Activated CD4-positive, alpha-beta T cell treated with anti-CD3 and anti-CD28 coated beads for 1 hour (primary cell): ENCODE measurements at places on chromosomes 1 and 21.

GRCh38 chr1:230099465-230099864 is 32.4 kb downstream of the GALNT2 start:
- no peak for DNase-seq

GRCh38 chr1:166977951-166978350 is 2.6 kb upstream of the ILDR2 start:
- no peak for DNase-seq

DNA sequence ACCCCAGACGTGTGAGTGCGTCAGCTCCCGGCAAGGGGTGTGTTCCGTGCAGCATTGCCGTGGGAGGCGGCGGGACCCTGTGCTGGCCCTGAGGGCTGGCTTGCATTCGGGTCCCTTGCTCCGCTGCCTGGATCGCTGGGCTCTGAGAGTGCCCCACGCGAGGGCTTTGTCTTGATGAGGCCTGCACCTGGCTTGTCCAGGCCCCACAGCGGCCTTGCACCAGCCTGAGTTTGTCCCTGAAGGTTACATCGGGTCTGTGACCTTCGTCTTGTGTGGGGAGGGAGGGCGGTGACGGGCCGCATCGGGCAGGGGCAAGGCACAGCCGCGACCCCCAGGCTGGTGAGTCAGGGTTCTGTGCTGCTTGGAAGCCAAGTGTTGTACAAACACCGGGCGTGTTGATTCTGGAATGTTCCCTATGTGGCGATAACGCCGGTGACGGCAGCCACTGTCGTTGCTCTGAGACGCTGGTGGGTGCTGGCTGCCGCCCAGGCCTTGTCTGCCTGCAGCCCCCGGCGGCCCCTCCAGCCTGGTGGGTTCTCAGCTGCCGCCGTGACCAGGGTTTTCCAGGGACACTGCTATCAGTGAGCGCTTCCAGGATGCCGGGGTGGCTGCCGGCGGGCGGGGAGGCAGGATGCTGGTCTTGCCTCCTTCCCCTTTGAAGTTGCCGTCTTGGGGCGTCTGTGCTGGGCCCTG is 42.9 kb downstream of the SLX9 start:
- DNase-seq, result no peak

- DNase-seq, result no peak
These were observed 38.4 kb downstream of the NCMAP start for GRCh38 chr1:24594328-24594598.

GRCh38 chr1:180225403-180225802 is 4.7 kb upstream of the LHX4 start:
- no peak for DNase-seq

GRCh38 chr21:33259428-33259827 is 6.7 kb upstream of the IL10RB start:
- no peak for DNase-seq

- DNase-seq, result peak; percentile 65
These were observed 37.0 kb downstream of the MIA3 start for GRCh38 chr1:222654849-222655248.

DNA sequence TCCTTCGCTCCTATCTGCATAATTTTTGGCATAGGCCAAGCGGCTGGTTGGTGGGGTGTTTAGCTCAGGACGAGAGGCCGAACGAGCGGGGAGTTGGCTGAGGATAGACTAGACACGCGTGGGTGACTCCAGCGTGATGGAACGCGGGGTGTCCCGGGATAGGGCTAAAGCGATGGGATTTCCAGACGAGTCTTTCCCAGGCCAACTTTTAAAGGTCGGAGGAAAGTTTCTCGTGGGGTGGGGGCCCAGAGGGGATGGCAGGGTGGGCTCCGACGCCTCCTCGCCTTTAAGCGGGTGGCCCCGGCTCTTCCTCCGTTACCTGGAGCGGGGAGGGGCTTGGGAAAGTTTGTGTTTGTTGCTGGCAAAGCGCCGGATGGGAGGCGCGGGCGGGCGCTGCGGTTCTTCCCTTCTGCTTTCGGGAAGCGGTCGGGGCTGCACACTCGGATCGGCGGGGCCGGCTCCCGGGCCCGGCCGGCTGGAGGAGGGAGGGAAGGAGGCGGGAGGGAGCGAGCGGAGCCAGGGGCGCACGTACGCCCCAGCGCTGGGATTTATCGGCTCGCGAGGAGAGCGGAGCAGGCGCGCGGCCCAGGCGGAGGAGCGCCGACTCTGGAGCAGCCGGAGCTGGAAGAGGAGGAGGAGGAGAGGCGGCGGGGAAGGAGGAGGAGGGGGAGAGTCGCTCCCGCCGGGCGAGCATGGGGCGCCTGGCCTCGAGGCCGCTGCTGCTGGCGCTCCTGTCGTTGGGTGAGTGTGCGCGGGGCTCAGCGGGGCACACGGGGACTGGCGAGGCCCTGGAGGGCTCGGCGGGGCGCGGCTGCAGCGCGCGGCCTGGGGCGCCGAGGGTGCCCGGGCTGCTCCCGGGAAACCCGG is at the start of gene PTGFRN:
Gene PTGFRN, plus strand, starts transcription at position 405 of the 867 bp plus-strand sequence. Its CDS starts 288 bp downstream, at position 693.
- DNase-seq, result no peak

DNA sequence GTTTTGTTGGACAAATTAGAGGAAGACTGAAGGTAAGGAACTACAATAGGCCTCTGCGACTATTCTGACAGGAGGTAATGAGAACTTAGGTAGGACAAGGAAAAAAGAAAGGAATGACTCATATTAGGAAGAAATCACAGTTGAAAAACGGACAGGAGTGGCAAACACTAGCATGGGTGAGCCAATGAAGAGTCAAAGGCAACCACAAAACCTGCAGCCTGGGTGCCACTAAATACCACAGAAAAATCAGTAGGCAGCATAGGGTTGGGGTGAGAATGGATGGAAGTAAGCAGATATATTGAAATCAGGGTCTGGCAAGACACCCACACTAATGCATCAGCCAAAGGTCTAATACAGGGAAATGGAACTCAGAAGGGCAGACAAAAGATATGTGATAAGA is 10.0 kb downstream of the RBM34 start:
- DNase-seq, result no peak

DNA sequence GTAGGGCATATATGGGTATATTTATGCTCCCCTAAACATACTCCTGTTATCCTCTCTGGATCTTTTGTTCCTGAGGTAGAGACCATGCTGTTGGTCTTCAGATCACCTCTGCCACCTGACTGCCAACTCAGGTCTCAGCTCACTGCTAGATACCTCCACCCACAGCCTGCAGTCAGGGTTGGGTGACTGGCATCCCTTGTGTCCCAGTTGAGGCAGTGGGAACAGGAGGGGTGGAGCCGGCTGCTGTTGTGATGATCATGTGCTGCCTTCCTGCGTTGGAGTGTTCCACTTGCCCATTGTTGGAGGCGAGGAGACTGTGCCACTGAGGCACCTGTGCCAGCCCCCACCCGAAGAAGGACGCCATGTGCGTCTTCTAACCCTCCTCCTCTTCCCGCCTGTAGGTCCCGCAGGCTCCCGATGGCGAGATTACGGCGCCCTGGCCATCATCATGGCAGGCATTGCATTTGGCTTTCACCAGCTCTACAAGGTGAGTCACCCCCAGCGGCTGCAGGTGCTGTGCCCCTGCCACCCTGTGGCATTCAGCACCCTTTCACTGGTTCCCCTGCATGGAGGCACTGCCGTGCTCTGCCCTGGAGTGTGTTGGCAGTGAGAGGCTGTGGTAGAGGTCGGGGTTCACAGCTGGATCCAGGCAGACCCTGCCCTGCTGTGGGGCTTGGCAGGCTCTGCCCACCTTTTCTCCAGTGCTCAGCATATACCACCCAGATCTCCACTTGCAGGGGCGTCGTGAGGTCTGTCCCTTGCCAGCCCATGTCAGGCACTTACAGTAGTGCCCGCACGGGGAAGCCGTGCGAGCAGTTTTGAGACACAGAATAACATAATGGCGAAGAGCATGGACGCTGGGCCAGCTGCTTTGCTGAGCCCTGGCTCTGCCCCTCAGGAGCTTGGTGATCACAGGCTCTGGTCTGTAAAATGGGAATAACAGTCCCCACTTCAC is 143.5 kb downstream of the PEX14 start:
- DNase-seq, result no peak

DNA sequence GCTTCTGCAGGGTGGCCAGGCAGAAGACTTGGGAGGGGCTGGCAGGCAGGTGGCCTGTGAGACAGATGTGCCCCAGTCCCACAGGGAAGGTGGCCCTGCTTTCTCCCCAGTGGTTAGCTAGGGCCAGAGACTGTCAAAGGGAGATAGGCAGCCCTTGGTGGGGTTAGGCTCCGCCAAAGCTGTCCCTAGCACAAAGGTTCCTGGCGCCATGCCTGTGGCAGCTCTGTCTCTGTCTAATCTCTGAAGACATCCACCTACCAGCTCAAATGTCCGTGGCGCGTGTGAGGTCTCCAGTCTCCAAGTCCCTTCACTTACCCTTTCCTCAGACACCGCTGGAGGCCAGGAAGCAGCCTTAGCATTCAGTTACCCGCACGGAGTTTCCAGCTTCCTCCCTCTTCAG is 17.7 kb downstream of the TCP10L start:
- DNase-seq, result no peak

DNA sequence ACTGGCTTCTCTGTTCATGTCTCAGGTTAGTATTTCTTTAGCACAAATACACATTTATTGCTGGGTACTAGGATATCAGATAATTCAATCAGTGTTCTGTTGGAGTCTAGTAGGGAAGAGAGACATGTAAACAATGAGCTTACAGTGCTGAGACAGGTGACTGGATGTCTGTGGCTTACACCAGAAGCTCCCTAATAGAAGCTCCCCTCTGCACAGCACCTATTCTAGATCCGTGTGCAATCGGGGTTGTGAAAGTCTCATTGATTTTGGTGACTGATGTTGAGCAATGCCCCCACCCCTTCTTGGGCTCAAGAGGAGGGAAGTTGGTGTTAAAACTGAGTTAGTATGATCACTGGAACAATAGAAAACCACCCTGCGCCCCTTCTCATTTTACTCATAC is 279.2 kb downstream of the RPS6KC1 start:
- DNase-seq, result no peak

DNA sequence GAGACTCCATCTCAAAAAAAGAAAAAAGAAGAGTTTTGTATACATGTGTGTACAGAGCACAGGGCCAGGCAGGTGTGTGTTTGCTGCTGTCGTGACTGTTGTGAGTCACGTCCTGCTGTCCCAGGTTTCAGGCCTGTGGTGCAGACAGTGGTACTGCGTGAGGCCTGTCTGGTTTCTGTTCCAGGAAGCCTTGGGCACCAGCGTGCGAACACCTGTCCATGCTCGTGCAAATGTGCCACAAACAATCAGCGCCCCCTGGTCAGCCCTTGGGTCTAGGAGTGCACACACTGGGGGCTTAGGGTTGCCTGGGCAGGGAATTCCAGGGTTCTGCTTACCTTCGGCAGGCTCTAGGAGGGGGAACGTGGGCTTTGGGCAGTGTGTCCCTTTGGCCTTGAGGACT is 16.9 kb downstream of the GPR157 start:
- DNase-seq, result no peak

DNA sequence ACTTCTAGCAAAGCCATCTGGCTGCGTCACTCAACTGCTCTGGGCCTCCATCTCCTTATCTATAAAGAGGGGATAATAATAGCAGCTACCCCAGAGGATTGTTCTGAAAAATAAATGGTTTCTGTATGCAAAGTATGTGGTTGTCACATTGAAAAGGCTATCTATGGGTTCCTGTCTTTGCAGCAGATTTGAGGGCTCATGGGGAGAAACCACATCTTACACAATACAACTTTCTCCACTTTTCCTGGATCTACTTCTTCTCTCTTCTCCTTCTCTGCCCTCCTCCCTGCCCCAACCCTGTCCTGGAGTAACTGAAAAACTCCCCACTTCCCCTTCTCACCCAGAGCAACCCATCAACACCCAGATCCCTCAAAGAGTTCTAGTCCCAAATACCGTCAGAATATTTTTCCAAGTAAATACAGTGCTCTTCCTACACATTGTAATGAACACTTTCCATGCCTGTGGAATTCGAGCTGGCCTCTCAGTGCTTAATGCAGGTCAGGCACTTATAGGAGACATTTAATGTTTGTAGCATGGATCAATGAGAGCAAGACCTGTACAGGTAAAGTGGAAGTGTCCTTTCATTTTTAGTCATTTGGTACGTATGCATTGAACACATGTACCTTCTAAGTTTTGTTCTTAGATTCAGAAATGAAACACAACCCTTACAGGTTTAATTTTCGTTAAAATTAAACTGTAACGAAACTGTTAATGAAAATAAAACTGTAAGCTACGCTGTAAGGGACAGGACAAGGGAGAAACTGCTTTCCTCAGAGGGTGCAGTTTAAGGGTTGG is 131.9 kb downstream of the AK5 start:
- no peak for DNase-seq

- DNase-seq, result no peak
These were observed 10.7 kb downstream of the INTS7 start for GRCh38 chr1:212024469-212025149.

DNA sequence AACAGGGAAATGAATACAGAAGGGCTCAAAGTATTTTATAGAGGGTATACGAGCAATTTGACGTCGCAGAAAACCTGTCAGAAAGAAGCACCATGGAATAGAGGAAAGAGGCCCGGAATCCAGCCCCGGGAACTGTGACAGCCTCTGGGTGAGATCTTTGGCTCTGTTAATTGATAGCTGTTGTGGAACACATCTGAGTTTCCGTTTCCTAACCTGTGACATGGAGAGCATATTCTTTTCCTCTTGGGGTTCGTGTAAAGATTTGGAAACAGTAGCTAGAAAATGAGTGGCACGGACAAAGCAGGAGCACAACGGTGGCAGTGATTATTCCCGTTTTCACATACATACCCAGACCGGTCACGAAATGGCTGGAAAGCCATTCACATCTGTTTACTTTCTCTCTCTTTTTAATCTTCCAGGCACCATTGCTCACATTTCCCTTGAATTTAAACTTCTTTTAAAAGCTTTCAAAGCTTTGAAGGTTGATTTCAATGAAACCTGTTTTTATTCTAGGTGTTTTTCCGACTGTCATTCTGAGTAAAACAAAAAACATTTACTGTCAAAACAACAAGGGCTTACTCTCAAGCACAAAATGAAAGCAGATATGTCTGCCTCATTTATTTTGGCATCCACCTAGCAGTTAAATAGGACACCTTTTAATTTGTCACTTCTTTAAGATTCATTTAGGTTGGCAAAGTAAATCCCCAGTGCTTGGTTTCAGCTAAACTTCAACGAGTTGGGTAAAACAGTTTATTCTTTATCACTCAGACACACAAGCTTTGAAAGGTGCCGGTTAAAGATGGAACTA is 26.7 kb upstream of the C8B start:
- no peak for DNase-seq

- no peak for DNase-seq
These were observed 24.6 kb downstream of the HMGN2 start for GRCh38 chr1:26496861-26497260.

DNA sequence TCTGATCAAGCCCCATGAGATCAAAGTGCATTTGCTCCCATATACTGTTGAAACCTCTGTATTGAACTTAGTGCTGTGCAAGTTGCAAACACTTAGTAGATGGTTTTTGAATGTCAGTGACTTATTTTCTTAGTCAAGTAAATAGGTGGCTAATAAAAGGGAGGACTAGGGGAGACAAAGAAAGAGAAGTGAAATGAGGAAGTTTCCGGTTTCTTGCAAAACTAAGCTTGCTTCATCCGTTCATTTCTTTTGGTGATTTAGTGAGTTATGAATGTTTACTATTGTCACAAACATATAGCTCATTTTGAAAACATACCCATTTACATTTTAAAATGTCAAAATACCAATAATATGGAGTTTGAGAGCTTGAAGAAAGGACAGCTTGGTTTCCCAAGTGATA is 23.0 kb downstream of the ADAMTS5 start:
- no peak for DNase-seq

- no peak for DNase-seq
These were observed 478.2 kb downstream of the NEGR1 start for GRCh38 chr1:71804140-71804539.

- DNase-seq, result no peak
These were observed 53.3 kb upstream of the FAM89A start for GRCh38 chr1:231093156-231093922.

GRCh38 chr1:41482001-41482765 is 2.3 kb downstream of the EDN2 start:
- DNase-seq, result no peak

- DNase-seq, result no peak
These were observed 375.8 kb downstream of the NCAM2 start for GRCh38 chr21:21373969-21374368.
